ENCODE measurements at places on chromosomes 16 and 17.

DNA sequence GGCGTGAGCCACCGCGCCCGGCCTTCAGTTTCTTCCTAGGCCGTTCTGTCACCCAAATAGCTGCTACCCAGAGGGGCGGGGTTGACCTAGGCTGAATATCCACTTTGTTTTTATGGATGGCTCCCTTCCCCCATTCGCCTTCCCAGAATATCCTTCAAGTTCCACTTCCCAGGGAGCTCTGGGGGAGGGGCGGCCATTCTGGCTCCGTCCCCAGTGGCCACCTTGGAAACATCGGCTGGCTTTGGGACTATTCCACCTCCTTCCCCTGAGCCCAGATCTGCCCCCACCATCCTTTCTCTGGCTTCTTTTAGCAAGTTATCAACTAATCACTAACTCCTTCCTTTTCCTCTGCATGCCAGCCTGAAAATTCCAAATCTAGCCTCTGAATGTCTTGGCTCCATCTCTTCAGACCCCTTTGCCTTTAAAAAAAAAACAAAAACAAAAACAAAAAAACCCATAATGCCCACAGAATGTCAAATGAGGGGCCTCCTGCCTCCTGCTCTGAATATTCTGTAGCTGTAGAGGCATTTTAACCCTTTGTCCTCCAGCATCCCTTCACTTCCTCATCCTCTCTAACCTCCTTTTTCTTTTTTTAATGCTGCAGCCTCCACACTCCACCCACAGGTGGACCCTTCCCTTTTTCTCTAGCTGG, 6.4 kb downstream of the ATP1B2 start:
- no peak for DNase-seq

- DNase-seq = no peak
These were observed 25.7 kb downstream of the MRM1 start for GRCh38 chr17:36627101-36627500.

DNA sequence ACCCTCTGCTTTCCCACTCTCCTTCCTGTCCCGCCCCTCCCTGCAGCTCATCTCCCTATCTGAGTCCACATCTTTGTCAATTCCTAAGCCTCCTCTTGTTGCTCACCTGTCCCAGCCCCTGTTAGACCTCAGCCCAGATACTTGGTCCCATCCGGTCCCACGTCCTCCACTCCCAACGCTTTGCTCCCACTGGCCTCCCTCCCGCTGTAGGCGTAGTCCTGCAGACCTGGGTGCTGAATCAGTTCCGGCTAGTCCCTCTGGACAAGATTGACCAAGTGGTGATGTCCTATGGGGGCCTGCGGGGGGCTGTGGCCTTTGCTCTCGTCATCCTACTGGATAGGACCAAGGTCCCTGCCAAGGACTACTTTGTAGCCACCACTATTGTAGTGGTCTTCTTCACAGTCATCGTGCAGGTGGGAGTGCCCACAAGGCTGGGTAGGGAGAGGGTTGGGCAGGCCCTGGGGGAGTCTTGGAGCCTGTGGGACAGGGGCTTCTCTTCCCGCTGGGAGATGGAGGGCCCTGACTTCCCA, 8.0 kb downstream of the SLC9A5 start:
- no peak for DNase-seq

GRCh38 chr17:1473841-1474240, 17.8 kb upstream of the CRK start:
- no peak for DNase-seq

- no peak for DNase-seq
These were observed 76.2 kb upstream of the KSR1 start for GRCh38 chr17:27379888-27380533.

GRCh38 chr17:70201872-70202419, 32.6 kb downstream of the KCNJ2 start:
- no peak for DNase-seq

GRCh38 chr17:75831032-75831571, 13.1 kb downstream of the UNC13D start:
- no peak for DNase-seq

GRCh38 chr17:64388961-64389565, 1.6 kb downstream of the PECAM1 start:
- DNase-seq = no peak

- no peak for DNase-seq
These were observed 605.0 kb downstream of the WWOX start for GRCh38 chr16:78704416-78704815.

DNA sequence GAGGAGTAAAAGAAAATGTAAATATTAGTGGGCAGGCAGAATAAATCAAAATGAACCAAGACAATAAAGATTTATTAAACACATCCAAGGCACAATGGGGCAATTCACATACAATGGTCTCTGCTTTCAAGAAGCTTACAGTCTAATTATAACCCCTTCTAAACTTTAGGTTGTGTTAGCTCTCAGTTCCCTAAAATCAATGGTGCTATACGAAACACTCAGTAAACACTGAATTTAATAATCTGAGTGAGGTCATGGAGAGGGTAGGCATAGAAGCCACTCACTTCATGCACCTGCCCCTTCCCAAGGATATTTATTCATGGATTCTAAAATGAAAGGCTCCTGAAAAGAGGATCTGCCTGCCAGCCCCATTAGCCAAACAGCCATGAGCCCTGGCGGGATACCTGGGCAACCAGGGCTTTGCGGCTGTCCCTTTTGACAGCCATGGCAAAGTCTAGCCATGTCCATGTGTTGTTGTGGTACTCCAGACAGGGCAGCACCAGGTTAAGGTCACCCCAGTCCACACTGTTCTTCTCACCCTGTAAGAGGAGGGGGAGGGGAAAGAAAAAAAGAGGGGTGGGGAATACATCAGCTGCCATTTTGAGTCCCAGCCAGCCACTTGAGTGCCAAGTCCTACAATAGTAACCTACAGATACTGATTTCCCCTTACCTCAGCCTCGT, 1.4 kb upstream of the RSKR start:
- no peak for DNase-seq

- DNase-seq = no peak
These were observed 7.6 kb upstream of the IRX5 start for GRCh38 chr16:54923055-54923473.

GRCh38 chr17:337866-338265, 14.7 kb downstream of the RPH3AL start:
- no peak for DNase-seq

DNA sequence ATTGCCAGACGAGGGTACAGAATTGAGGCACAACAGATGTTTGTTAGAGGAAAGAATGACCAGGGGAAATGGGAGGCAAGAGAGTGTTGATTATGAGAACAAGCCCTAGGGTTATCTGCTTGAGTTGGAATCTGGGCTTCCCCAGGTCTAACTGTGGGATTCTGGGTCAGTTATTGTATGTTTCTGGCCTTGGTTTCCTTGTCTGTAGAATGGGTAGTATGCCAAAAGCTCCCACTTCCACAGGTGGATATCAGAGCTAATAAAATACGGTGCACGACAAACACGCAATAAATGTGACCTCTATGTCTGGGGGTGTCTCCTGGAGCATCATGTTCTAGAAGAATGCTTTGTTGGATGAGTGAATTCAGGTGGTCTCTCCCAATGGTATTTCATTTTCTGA, 517 bp downstream of the TMC5 start:
- no peak for DNase-seq

DNA sequence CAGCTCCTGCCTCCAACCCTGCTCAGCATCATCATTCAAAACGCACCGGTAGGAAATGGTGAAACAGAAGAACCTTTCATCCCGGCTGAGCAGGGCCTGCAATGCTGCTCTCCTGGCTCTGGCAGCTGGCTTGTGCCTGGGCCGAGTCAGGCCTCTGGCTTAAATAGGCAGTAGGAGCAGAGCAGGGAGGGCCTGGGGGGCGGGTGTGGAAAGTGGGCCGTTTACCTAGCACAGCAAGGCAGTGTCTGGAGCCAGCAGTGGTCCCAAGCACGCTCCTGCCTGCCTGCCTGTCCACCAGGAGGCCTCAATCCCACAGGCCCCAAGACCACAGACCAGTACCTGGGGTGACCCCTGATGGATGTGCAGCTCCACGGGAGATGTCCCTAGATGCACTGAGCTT, 59.3 kb downstream of the SMPD3 start:
- DNase-seq = no peak

GRCh38 chr16:47416869-47417268, 44.0 kb downstream of the ITFG1 start:
- no peak for DNase-seq

DNA sequence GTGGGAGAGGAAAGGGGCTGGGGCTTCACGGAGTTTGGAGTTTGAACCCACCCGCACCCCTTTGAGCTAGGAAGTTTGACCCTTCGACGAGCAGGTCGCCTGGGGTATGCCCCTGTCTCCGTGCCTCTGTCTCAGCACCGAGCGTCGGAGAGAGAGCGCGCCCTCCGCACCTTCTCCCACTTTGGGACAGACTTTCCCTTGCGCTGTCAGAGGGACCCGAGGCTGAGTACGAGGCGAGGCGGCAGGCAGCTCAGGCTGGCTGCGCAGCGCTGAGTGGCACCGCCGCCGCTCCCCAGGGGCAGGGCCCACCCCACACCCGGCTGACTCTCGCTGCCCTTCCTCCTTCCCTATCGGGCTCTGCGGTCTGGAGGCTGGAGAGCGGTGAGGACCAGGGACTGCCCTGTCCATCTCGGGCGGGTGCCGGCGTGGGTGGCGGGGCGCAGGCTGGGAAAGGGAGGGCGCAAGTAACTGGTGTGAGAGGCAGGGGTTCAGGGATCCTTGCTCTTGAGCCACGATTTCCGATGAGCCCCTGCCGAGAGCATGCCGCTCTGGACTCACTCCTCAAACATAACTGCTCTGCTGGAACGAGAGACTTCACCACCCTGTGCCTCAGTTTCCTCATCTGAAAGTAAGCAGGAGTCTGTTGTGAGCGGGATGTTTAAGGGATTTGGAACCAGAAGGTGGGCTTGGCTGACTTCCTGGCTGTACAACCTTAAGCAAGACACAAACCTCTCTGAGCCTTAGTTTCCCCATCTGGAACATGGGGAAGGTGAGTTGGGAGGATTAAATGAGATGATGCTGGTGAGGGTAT, 981 bp downstream of the BEAN1 start:
- no peak for DNase-seq

GRCh38 chr16:48605518-48606110, 4.4 kb downstream of the N4BP1 start:
- no peak for DNase-seq

- DNase-seq = no peak
These were observed 14.2 kb downstream of the SLX4 start for GRCh38 chr16:3597226-3597625.

DNA sequence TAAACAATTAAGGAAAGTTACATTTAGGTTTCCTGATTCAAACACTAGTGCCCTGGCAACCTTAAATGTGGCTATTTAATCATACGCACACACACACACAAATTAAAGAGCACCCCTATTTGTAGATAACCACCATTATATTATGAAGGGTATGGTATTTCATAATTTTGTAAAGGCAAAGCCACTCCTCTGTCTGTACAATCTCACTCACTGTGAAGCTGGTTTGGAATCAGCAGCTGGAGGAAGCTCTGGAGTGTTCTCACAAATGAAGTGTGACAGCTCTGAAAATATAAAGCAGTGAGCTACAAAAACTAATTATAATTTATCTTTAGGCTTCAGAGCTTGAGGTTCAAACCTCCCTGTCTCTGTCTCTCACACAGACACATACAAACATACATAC, 57.9 kb upstream of the KCNJ16 start:
- DNase-seq = no peak

DNA sequence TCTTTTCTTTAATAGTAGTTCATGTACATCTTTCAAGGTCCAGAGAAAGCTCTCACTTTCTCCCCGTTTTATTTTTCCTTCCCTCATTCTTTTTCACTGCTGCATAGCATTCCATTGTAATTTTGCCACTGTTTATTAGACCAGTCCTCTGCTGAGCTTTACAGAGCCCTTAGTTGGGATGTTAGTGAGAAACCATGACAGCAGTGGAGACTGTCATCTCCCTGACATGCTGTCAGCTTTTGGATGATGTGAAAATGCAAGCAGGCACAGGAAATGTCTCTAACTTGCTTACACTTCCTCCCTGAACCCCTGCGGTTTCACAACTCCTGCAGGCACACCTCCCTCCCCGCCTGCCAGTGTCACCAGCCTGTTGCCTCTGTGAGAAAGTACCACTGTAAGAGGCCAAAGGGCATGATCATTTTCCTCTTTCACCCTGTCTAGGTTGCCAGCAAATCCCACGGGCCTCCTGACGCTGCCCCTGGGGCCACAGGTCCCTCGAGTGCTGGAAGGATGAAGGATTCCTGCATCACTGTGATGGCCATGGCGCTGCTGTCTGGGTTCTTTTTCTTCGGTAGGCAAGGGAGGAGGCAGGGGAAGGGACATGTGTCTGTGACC, at the start of gene ITGAL:
Gene ITGAL, plus strand, starts transcription at position 415 of the 615 bp plus-strand sequence. Its CDS starts 96 bp downstream, at position 511.
- no peak for DNase-seq

DNA sequence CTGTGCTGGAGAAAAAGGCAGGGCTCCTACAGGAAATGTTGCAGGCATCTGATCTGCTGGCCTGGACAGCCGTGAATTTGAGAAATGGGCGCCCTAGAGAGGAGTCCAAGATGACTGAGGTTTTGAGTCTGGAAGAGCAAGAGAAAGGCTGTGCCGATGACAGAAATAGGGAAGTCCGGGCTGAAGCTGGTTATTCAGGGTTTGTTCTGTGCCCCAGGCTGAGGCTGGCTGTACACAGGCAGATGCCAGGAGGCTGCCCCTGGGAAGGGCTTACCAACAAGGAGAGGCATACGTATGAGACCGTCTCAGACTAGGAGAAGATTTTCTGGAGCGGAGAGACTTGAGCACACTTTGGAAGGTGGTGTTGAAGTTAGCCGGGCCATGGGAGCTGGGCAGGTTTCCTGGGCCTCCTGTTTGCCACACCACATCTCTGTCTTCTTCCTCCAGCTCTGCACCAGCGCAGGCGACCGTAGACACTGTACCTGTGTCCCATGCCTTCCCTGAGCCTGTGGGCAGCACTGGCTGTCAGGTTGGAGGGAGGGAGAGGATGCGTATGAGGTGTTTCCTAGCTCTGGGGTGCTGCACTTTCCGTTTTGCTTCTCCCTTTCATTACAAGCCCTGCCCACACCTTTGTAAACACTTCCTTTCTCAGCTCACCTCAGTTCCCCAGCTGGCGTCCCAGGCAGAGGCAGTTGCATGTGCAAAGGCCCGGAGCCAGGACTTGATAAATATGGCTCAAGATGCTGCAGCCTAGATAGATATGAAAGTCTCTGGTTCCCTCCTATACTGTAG, 80.8 kb downstream of the SPECC1 start:
- no peak for DNase-seq
